ENCODE measurements at places on chromosomes 12 and 14.

DNA sequence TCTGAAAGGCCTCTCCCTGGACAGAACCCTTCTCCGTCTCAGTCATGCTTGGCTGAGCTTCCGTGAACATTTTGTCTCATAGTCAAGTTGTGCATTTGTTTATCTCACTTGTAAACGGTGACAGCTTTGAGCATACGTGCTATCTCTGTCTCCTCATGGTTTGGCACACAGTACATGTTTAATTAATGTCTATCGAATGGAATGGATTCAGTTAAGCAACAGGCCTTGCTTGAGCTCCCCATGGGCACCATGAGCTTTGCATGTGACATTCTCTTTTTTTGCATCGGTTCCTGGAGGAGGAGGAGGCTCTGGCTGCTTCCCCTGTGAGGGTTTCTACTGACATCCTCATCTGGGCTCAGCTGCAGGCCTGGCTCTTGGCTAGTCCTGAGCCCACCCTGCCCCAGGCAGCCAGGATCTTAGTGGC, 80.0 kb downstream of the PRIMA1 start:
- no peak for DNase-seq

- no peak for DNase-seq
These were observed 60.2 kb downstream of the SINHCAF start for GRCh38 chr12:31265722-31266121.

GRCh38 chr12:99959549-99960170, 25.1 kb downstream of the ANKS1B start:
- no peak for DNase-seq

GRCh38 chr12:108400481-108400880, 61.4 kb upstream of the CMKLR1 start:
- no peak for DNase-seq

GRCh38 chr12:42987216-42987650, 397.7 kb upstream of the PRICKLE1 start:
- no peak for DNase-seq

DNA sequence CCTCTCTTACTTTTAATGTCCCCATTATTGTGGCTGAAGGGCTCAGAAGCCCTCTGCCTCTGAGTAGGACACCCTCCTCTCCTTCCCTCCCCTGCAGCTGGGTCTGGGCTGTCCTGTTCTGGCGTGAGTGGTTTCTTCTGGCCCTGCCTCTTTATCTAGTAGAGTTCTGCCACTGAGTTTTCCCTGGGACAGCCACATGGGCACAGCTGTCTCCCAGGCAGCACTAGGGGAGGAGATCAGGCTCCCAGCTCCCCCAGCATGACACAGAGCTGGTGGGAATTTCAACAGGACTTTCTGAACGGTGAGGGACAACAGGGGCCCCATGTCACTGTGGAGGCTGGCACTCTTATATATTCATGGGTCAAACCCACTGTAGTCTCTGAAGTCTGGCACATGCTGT, 21.4 kb downstream of the TMEM132C start:
- no peak for DNase-seq

GRCh38 chr12:47234576-47235141, 154.9 kb upstream of the AMIGO2 start:
- DNase-seq, result no peak

GRCh38 chr14:60510951-60511599, 2.1 kb downstream of the SIX6 start:
- no peak for DNase-seq

DNA sequence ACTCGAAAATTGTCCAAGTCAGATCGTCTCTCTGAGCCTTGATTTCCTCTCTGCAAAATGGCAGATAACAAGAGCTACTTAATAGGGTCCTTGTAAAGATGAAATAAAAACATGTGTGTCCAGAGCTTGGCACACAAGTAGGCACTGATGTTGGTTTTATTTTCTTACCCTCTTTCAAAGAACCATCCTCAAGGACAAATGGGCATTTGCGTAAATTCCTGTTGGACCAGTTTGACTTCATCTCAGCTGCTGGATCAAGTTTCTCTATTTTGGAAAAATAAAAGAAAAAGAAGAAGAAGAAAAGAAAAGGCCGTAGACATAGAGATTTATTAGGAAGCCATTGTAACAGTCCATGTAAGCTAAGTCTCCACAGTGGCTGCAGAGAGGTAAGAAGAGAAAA, 47.2 kb downstream of the MAP1LC3B2 start:
- no peak for DNase-seq

DNA sequence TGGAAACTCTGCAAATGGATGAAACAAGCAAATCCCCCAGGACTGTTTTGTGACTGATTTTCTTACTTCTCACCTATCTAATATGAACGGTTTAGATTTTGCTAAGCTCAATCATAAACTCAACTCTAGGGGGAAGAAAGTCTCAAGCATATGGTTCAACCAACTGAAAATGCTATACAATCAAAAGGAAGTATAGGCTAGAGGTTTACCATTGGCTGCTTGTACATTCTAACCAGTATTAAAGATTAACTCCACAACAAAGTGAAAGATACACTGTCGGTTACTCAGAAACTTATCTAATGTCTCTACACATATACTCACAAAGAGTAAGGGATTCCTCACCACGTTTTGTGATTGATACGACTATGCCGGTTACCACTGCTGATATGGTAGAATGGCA, 281.8 kb upstream of the SOX5 start:
- DNase-seq, result no peak

- DNase-seq, result no peak
These were observed 61.2 kb downstream of the ATG14 start for GRCh38 chr14:55350461-55350860.

GRCh38 chr12:60052483-60052882, 456.7 kb downstream of the SLC16A7 start:
- DNase-seq, result no peak

DNA sequence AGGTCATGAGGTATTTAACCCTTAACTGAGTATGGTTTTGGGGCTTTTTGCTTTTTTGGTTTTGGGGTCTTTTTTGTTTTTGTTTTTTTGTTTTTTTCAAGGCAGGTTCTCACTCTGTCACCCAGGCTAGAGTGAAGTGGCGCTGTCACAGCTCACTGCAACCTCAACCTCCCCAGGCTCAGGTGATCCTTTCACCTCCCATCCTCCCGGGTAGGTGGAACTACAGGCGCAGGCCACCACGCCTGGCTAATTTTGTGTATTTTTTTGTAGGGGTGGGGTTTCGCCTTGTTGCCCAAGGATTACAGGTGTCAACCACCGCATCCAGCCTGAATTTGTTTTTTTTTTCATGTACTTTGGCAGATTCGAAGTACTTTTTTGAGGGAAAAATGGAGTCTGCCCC, 19.9 kb downstream of the RAP1B start:
- DNase-seq, result no peak

DNA sequence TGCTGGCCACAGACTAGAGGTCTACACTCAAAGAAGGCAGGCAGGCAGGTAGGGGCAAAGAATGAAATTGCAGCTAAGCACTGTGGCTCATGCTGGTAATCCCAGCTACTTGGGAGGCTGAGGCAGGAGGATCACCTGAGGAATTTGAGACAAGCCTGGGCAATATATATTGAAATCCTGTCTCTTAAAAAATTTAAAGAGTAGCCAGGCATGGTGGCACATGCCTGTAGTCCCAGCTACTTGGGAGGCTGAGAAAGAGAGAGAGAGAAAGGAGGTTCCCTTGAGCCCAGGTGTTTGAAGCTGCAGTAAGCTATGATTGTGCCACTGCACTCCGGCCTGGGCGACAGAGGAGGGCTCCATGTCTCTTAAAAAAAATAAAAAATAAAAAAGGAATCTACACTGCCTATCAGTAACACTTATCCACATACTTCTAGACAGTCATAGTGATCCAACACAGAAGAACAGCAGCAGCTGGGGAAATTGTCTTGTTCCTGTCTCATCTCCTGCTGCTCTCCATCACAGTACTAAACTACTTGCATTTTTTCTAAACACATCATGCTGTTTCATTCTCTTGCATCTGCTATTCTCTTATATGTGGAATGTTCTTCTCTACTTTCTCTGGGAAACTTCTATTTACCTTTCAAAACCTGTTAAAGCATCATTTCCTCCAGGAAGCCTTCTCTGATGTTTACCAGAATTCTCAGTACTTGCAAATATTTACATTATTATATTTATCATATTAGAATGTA, 57.2 kb downstream of the ATF7 start:
- DNase-seq, result no peak

- DNase-seq, result no peak
These were observed 239.8 kb upstream of the EGLN3 start for GRCh38 chr14:34190717-34191116.

DNA sequence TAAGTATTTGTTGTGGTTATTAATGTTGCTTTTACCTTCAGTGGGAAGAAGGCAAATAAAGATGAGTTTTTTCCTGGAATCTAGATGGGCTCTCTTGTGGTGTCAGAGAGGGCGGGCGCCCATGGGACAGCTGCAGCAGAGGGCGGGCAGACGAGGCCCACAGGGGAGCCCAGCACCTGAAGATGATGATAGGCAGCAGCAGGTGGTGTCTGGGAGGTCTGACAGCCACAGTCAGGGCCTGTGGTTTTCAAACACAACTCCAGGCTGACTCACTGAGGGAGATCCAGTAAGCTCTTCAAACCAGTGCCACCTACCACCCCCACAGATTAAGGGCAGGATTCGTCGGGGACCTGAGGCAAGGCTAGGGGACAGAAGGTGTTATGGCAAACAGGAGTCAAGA, 42.8 kb downstream of the NKX2-1 start:
- peak; percentile 54 for DNase-seq

GRCh38 chr12:74899031-74899829, 310.4 kb downstream of the KCNC2 start:
- DNase-seq, result no peak

- no peak for DNase-seq
These were observed 225.2 kb downstream of the KTN1 start for GRCh38 chr14:55805250-55805649.

DNA sequence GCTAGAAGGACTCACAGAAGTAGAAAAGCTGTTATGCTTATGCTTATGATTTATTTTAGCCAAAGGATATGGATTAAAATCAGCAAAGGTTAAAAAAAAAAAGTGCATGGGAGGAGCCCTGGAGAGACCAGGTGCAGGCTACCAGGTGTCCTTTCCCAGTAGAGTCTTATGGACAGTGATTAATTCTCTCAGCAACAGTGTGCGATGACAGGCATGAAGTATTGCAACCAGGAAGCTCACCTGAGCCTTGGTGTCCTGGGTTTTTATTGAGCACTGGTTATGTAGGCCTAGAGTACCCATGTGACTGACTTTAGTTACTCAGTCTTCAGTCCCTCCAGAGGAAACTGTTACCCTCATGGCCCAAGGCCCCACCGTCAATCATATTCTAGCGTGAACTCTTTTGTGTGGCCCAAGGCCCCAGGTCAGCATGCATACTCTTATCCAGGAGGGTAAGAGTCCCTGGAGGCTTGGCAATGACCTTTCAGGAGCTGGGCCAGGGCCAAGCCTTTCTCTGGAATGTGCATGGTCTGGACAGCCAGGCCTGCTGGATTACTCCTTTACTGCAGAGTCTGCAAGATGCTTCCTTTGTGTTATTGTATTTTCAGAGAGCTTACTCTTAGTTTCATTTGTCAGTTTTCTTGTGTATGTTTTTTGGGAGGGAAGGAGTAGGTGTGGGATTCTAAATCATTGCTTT, 69.6 kb upstream of the RD3L start:
- no peak for DNase-seq

GRCh38 chr12:120546050-120546386, 11.9 kb downstream of the RNF10 start:
- DNase-seq, result no peak

- no peak for DNase-seq
These were observed 790.8 kb upstream of the FBXO33 start for GRCh38 chr14:40222996-40223395.

DNA sequence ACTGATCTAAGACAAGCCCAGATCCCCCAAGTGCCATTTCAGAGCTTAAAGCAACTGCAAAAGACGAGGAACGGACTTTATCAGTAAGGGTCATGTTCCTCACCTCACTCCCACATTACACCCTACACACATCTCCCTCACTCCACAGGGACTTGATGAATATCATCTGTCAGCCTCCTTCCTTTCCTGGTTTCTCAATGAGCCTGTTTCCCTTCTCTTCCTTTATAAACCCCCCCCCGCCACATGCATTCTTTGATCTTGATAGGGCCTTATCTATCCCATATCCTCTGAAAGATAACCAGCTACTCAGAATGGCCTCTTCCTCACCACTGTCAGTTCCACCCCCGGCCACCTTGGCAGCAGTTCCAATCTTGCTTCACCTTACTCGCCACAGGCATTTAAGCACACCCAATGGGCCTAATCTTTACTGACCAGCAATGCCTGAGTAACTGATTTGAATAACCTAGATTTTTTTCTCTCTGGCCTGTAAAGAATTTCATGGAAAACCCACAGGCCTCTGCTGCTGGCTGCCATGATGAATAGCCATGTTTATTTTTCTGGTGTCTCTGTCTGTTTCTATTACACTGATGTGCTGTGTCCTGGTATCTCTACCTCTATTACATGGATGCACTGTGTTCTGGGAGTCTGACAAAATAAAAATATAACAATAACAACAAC, 138.7 kb downstream of the PHLDA1 start:
- DNase-seq, result no peak

- no peak for DNase-seq
These were observed 55.1 kb upstream of the CMKLR1 start for GRCh38 chr12:108394196-108394595.

DNA sequence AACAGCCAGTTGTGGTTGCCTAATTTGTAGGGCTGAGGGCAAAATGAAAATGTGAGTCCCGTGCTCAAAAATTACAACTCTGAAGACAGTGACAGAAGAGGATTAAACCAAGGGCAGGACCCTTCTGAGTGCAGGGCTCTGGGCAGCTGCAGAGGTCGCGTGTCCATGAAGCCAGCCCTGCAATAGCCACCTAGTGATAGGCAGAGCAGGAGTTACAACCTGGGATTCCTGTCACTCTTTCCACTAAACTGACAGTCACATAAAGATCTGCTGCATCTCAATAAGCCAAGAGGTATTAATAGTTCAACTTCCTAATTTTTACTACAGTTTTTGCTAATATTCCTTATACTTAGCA, 94.1 kb downstream of the SLC2A13 start:
- no peak for DNase-seq

GRCh38 chr14:61661471-61662400, 33.6 kb upstream of the HIF1A start:
- DNase-seq, result no peak

All from urothelium cell line (cell line).